ENCODE measurements at places on chromosomes 2 and 18.
A peak's percentile ranks its signal among the peaks of the same experiment; 100 is the strongest.

DNA sequence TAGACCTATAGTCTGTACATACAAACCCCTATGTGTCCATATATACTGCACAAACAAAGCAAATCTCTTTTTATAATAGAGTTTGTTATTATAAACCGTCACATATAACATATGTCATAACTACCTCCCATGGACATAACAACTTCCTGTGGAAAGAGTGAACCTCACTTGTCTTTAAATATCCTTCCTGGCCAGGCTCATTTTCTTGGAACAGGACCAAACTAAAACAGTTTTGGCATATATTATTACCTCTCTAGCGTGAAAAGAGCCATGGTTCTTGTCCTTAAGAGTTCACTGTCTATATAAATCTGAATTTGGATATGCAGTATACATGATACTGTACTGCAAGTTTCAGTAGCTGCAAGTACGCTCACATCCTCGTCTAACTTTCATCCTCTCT, 28.3 kb upstream of the DNAJC27 start:
- DNase-seq: no peak

GRCh38 chr2:21820271-21820670, 696.5 kb downstream of the TDRD15 start:
- no peak for DNase-seq

GRCh38 chr18:40935423-40935822, 1019.6 kb upstream of the PIK3C3 start:
- DNase-seq: no peak

GRCh38 chr2:235066895-235067294, 115.1 kb downstream of the SH3BP4 start:
- no peak for DNase-seq

- DNase-seq: peak; percentile 25
Measured at GRCh38 chr18:46917803-46918600, 600 bp downstream of the KATNAL2 start.

DNA sequence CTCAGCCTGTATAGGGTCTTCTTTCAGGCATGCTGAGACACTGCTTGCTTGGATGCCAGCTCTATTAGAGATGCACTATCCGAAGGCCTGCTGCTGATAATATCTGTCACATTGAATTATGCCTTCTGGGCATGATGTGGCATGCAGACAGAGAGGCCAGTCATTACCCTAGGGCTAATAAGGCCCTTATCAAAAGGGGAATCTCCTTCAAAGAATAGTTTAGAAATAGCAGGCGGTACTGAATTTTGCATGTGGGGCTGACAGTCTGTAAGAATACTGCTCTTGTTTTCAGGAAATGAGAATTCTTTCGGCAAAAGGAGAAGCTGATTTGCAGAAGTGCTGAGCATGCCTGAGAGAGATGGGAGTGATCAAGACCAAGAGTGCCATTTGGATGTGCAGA, 13.1 kb upstream of the LHCGR start:
- no peak for DNase-seq

DNA sequence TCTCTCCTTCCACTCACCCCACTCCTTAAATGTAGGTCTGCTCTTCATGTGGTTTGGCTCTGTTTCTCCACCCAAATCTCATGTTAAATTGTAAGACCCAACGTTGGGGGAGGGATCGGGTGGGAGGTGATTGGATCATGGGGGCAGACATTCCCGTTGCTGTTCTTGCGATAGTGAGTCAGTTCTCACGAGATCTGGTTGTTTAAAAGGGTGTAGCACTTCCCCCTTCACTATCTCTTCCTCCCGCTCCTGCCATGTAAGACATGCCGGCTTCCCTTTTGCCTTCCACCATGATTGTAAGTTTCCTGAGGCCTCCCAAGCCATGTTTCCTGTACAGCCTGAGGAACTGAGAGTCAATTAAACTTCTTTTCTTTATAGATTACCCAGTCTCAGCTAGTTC, 1044.5 kb upstream of the POU3F3 start:
- DNase-seq: no peak

GRCh38 chr2:46816151-46816845, 99.3 kb downstream of the MCFD2 start:
- no peak for DNase-seq

DNA sequence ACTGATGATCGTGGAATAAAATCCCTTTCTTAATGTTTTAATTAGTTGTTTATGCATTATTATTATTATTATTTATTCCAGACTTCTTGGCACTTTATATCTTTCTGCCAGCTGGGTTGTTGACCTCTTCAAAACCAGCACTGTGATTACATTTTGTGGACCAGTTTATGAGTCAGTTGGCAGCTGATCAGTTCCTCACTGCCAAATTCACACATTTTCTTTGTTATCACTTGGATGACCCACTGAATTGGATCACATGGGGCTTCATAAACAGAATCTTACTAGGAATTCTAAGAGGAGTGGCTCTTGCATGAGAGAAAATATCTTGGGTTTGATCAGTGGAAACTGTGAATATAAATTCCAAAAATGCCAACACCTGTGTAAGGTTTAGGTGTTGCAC, 321.8 kb upstream of the SPRED2 start:
- DNase-seq: no peak

DNA sequence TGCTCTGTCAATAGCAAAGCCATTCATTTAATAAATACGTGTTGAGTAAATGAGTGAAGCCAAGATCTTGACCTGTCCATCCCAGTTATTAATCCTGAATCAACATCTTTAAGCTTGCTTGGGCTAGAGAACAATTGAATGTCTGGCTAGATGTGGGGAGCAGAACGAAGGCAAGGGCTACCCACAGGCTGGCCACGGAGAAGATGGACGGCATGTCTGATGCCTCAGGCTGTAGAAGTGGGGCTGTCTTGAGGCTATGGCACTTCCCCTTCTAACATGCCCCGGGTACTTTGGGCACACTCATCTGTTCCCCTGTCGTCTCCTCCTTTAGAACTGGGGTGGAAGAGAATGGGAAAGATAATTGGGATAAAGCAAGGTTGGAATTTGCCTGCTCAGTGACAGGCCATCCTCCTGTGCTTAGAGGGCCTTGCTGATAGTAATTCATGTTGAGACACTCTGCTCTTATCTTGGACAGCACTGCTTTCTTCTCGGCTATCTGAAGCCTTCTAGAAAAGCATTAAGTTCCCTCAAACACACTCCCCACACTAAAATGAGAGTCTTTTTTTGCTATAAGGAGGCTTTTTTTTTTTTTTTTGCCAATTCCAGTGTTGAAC, 225.7 kb downstream of the MREG start:
- DNase-seq: no peak

DNA sequence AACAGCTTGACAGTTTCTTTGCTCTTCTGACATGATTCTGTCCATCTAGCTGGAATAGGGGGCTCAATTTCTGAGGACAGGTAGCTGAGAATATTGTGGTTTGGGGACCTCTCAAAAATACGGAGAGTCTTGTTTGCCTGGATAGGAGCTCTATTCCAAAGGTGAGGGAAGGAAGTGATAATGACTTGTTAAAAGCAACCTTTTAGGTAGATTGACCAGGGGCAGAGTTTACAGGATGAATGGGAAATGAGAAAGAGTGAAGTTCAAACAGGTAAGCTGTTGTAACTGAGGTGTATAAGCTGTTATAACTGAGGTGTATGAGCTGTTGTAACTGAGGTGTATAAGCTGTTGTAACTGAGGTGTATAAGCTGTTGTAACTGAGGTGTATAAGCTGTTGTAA, 25.1 kb downstream of the PARD3B start:
- no peak for DNase-seq

DNA sequence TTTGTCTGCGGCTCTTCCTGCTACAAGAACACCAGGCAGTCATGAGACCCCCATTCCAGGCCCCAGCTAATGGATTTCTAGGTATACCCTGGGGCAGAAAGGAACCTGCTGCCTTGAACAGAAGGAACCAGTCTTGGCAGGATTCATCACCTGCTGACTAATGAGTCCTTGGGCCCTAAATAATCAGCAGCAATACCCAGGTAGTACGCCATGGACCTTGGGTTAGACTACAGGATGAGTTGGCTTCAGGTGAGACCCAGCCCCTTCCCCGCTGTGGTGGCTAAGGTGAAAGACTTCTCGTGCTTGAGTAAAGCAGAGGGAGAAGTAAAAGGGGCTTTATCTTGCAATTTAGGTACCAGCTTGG, 105.0 kb downstream of the SPIRE1 start:
- no peak for DNase-seq

GRCh38 chr2:118470297-118470696, 377.2 kb downstream of the EN1 start:
- no peak for DNase-seq

GRCh38 chr2:145339646-145340045, 819.7 kb upstream of the ZEB2 start:
- no peak for DNase-seq

DNA sequence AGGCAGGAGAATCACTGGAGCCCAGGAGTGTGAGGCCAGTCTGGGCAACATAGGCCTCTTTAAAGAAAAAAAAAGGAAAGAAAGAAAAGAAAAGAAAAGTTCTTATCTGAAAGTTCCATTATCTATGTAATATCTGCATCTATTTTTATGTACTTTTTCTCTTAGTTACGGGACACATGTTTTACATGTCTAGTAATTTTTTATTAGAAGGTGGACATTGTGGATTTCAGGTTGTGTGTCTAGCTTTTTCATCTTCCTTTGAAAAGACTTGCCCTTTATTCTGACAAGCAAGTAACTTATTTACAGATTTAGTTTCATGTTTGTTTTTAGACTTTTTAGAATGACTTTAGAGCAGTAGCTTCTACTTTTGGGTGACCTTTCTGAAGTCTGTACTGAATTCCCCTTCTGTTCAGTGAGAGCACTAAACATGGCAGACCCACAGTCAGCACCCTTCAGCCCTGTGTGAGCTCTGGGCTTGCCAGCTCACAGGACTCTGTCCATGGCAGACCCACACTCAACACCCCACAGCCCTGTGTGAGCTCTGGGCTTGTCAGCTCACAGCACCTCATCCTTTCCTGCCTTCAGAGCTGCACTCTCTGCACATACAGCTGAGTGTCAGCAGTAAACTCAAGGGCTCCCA, 17.5 kb downstream of the TRAPPC12 start:
- no peak for DNase-seq

DNA sequence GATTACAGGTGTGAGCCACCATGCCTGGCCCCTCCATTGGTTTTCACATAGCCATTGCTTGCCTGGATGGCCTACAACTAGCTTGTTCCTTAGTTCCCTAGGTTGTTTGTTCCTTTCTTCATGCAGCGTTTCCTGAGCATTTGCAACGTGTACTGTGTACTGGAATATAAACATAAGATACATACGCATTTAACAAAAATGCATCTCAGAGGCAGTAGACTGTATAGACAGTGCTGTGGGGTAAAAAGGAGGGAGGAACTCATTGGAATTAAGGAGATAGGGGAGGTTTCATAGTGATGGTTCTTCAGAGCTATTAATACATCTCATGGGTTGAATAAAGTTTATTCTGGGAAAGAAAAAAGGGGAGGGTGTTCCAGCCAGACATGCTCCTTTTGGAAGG, 260.5 kb upstream of the RASGRP3 start:
- no peak for DNase-seq

DNA sequence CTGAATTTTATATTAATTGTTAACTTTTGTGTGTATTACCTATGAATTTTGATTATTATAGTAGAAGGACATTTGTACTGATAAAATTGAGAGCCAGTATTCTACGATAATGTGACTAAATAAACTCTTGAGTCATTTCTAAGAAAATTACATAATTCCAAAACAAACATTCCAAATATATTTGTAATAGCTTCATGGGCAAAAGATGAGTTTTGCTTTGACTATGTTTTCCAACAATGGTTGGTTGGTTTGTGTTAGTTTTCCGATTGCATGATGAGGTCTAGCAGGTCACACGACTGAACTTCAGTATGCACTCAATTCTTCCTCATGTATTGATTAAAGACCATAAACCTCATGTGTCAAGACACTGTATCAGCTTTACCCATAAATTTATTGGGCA, 71.7 kb upstream of the WDR75 start:
- DNase-seq: no peak

- DNase-seq: no peak
Measured at GRCh38 chr18:4119813-4120212, 335.3 kb downstream of the DLGAP1 start.

GRCh38 chr2:183536714-183537113, 412.5 kb downstream of the NUP35 start:
- no peak for DNase-seq

DNA sequence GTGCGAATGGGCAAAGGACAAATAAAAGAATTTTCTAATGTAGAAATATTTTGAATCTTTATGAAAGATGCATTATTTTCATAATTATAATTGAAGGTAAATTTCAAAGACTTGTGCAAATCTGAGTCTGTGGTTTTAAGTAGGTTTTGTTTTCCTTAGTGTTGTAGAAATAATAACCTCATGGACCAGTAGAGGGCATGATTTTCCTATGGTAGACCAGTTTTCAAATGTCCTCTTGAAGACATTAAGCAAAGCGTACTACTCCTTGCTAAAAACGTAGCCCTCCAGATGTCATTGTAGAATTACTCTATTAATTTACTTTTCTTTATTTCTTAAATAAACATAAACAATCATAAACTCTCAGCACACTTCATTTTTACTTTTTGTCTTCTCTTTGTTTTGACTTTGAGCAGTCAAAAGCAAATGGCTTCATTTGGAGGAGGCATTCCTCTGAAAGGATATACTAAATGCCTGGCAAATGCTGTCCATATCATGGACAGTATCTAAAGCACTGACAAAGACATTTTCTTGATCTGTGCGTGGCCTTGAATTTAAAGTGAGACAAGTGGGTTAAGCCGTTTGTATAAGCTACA, 85.8 kb upstream of the FAM237A start:
- DNase-seq: peak; percentile 32

DNA sequence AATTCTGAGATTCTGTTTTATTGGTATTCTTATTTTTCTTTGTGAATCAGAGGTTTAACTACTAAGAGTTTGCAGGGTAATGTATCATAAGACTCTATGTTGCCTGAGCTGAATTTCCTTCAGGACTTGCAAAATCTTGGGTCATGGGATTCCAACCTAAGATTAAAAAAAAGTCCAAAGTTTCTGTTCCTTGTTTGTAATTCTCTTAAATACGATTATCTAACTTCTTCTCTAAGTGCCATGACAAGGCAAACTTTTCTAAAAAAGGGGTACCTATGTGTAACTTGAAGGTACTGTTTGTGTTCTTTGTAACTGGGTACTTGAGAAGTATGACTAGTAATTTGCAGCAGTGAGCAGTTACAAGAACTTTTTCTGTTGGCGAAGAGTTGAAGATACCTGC, 181.3 kb upstream of the ZEB2 start:
- DNase-seq: no peak

DNA sequence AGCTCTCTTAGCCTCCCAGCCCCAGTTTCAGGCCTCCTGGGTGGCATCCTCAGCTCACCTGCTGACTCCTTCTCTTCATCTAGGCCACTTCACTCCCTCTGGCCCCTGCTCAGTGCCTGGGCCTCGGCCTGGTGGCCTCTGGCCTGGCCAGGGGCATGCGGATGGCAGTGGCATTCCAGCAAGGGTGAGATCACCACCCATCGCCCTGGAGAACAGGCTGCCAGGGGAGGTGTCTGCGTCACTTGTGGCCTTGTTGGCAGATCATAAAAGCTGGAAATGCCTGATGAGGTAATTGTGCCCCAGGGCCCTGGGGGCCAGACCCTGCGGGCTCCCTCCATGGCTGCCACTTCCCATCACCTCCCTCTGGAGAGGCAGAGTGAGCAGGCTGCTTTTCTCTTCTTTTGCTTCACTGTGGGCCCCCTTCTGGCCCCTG, 72.5 kb upstream of the SMAD2 start:
- DNase-seq: no peak

GRCh38 chr2:132774189-132774588, 104.2 kb upstream of the LYPD1 start:
- DNase-seq: no peak
